Substantia nigra (tissue), 51 donors: ENCODE measurements at places on chromosomes 2 and 18.

DNA sequence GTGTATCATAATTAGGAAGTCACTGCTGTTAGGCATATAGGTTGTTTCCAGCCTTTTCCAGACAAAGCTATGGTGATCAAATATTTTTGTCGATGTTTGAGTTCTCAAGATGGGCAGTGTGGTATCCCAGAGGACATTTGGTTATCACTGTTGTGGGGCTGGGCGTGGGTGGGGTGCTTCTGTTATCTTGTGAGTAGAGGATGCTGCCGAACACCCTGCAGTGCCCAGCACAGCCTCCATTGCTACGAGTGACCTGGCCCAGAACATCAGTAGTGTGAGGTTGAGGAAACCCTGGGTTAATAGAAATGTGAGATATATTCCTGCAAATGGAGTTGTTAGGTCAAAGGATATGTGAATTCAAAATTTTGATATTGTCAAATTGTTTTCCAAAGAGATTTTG is 33.2 kb downstream of the ZNF236 start:
- no peak for DNase-seq

DNA sequence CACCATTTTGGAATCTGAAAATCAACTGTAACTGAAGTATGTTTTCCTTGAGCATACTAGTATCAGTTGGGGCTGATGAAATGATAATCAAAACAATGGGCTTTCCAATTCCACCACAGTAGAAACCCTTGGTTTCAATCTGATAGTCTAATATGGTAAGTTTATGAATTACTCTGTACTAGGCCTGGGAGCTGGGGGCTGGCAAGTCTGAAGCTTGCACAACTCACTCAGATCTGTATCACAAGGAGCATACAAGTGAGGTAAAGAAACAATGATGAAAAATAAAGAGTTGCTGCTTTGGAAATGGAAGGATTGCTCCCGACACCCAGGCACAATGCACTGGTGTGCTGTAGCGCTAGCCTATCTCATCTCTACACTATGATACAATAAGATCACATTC is 19.4 kb downstream of the ZEB2 start:
- DNase-seq = no peak

- no peak for DNase-seq
Observed at GRCh38 chr2:69353360-69353759, 33.7 kb downstream of the GFPT1 start.

DNA sequence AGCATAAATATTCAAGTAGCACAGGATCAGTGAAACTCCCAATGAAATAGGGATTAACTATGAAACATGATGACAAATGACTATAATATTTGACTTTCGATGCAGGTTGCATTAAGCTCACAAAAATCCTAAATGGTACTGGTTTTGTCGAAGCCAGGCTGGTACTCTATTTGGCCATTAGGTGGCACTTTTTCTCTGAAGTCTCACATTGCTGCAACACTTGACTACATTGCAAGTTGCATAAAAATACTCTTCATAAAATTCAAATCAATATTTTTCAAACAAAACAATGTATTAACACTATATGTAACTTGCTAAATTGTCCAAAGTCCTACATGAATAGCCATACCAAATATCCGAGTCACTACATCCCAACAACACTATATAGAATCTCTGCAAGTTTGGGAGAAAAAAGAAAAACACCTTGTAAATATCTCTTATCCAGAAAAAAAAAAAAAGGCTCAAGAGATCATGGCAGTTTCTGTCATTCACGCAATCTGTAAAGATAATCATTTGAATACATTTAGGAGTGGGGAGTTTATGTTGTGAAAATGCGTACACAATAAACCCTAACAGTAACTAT is 9.5 kb downstream of the RTTN start:
- DNase-seq = no peak

- no peak for DNase-seq
Observed at GRCh38 chr2:237714690-237715458, 83.7 kb upstream of the RBM44 start.

DNA sequence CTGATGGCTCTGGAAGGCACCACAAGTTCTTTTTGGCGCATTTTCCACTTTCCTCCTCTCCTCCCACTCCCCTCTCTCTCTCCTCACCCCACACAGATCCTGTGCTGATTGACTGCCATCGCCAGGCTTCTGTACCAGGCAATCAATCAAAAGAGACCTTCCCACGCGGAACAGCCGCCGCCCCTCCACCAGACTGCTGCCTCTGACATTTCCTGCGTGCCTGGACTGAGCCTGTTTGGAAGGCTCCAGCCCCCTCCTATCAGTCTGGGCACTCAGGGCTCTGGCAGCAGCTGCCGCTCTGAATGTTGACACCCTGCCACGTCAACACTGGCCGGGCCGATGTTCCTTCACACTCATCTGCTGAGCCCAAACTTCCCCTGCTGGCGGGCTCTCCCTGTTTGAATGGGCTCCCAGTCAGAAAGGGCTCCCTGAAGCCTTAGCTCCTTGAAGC is 467.7 kb downstream of the EPHA4 start:
- DNase-seq = no peak

GRCh38 chr2:224831530-224831929 is 115.4 kb upstream of the CCDC195 start:
- no peak for DNase-seq
